Heart left ventricle (tissue), 16 donors: ENCODE measurements at places on chromosomes 4 and X. TPM values are rescaled to one million over a fixed set of nuclear protein-coding genes. Genes with fewer than 3 reads are reported as not detected.

DNA sequence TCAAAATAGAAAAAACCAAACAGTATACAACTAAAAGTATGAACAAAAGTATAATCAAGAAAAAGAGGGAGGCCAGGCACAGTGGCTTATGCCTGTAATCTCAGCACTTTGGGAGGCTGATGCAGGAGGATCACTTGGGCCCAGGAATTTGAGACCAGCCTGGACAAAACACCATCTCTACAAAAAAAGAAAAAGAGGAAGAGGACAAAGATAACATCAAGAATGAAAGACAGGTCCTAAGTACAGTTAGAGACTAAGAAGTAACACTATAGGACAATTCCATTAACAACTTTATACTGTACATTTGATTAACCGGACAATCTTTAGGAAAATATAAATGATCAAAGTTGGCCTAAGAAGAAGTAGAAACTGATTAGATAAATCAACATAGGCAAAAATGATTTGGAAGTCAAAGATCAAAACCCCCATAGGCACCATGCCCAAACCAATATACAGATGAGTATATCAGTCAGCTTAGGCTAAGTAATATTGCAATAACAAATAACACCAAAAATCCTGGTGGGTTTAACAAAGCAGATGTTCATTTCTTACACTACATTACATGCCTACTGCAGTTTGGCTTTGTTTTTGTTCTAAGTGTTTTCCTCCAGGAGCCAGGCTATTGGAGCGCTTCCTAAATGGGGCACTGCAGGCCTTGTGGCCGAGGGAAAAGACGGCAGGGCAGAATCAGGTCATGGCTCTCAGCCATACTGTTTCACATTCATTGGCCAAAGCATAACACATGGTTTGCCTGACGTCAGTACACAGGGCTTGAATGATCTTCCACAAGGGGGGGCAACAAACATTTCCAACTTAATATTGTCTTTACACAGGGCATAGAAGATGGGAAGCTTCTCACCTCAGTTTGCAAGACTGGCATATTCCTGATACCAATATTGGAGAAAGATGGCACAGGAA lies 42.2 kb upstream of the HGFAC start:
- peak; percentile 62 for DNase-seq

GRCh38 chr4:146051223-146051622 lies 112.6 kb upstream of the ZNF827 start:
- no peak for DNase-seq

GRCh38 chrX:51802917-51803688 lies 59.9 kb downstream of the GSPT2 start:
- peak; percentile 56 for DNase-seq

- no peak for DNase-seq
Observed at GRCh38 chr4:155569960-155570515, 96.6 kb upstream of the GUCY1A1 start.

- no peak for DNase-seq
Observed at GRCh38 chr4:134691915-134692314, 490.3 kb upstream of the PABPC4L start.

- DNase-seq: no peak
Observed at GRCh38 chrX:78839711-78840110, 92.2 kb downstream of the LPAR4 start.

GRCh38 chr4:146059865-146060264 lies 115.7 kb upstream of the LSM6 start:
- peak; percentile 24 for DNase-seq

DNA sequence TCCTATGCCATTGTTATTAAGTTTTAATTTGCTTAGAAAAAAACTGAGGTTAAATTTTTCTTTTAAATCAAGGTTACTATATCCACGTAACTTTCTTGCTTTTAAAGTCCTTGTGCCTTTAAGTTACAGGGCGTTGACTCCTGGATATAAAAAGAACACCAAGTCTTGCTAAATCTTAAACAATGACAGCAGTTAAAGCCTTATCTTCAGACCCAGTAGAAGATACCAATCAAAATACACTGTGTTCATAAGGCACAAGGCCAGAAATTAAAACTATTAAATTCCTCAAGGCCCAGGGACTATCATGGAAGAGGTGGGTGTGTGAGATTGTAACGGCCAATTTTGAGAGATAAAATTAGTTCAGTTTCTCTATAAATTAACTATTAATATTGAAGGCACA lies 60.4 kb downstream of the PAGE2 start:
- no peak for DNase-seq

DNA sequence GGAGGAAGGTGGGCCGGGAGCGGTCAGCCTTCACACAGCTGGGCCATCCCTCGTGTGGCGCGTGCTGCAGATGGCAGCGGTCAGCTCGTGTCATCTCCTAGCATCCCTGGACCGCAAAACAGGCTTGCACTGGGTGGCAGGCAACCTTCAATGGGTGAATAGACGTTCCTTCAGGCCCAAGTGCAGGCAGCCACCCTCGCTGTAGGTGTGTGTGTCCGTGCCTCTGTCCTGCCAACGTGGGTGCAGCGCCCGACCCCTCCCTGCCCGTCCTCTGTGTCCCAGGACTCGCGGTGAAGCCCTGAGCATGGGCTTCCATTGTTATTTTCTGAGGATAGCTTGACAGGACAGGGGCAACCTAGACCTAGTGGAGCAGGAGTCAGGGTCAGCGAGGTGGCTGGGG lies 79.8 kb upstream of the STOX2 start:
- no peak for DNase-seq

- peak; percentile 30 for DNase-seq
Observed at GRCh38 chr4:120718979-120719566, 203.5 kb downstream of the PRDM5 start.

DNA sequence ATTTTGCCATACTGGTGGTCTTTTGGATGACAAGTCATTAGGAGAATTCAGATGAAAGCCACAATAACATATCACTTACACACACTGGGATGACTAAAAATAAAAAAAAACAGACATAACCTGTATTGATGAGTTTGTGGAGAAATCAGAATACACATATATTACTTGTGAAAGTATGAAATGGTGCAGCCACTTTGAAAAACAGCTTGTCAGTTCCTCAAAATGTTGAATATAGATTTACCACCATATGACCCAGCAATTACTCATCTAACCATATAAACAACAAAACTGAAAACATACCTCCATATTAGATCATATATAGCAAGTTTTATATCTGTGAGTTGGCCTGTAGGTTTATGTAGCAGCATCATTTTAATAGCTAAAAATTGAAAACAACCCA lies 608.7 kb downstream of the TLL1 start:
- no peak for DNase-seq

- no peak for DNase-seq
Observed at GRCh38 chr4:81914623-81915022, 442.9 kb upstream of the RASGEF1B start.

GRCh38 chrX:28910487-28910886 lies 323.2 kb downstream of the IL1RAPL1 start:
- DNase-seq: no peak

DNA sequence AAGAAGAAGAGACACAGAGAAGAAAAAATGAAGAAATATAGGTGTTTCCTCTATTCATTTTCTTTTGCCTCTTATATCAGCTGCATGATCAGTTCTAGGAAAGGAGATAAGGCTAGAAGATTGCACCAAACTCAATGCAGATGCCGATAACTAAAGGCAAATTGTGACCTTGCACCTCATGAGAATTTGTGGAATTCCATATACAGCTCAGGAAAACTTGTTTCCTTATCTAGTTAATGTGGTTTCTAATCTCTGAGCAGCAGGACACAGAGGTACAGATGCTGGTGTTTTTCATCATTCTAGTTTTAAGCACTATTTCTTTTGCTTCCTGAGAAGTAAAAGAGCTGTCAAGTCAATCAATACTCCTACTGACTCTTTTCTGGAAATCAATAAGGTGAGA lies 104.6 kb upstream of the NWD2 start:
- DNase-seq: no peak

GRCh38 chrX:112941209-112941837 lies 100.7 kb upstream of the AMOT start:
- DNase-seq: no peak

DNA sequence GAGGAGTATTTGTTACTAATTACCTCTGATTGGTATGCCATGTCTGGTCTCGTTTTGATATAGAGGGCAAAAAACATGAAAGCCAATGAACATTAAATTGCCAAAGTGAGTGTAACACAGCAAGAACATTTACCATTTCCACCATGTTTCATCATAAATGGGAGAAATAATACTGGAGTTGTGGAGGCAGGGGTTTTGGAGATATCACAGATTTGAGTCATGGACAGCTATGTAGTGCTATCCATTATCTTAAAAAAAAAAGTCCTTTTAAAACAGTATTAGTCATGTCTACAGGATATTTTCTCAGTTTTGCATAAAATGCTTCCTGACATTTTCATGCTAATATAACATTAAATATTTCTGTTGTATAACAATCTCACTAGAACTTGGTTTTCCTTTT lies 301.2 kb downstream of the IL1RAPL1 start:
- no peak for DNase-seq

DNA sequence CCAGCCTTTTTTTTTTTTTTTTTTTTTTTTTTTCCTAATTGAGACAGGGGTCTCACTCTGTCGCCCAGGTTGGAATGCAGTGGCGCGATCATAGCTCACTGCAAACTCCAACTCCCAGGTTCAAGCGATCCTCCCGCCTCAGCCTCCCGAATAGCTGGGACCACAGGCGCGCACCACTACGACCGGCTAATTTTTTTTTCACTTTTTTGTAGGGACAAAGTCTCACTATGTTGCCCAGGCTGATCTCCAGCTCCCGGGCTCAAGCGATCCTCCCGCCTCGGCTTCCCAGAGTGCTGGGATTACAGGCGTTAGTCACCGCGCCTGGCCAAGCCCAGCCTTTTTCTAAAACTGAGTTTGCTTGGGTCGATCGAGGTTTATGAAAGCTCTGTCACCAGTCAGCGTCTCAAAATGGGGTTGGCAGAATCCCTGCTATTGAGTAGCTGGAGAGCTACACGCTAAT lies 1.3 kb upstream of the OTUD5 start:
- peak; percentile 50 for DNase-seq

DNA sequence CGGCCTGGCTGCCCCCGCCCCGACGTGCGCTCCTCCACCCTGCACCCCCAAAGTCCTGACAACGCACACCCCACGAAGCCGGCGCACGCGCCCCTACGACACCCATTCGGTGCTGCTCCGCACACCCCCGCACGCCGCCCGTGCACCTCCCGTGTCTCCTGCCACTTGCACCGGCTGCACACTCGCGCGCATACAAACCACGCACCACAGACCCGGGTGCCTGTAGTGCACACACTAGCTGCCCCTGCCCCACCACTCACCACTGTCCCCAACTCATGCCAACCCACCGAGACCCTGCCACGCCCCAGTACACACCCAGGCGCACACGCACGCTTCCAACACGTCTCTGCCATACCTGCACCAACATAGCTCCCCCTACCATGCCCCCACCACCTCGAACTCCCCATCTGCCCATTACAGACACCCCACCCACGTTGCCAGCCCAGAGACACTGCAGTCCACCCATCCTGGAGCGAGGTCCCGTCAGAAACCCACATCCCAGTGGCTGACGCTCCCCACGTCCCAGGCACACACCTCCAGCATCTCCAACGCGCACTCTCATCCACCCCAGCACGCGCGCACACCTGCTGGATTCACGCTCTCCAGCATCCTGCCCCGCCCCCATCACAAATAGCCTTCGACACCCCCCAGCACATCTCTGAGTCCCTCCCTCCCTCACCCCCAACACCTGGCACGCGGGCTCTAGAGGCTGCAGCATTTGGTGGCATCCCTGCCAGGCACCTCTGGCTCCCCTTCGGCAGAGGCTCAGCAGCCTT lies 4.2 kb upstream of the DUSP9 start:
- no peak for DNase-seq

- DNase-seq: no peak
Observed at GRCh38 chr4:15469402-15470127, at the start of gene CC2D2A. Gene CC2D2A, plus strand, starts transcription at chr4:15469882. Its CDS starts 6,051 bp downstream, at chr4:15475933.

DNA sequence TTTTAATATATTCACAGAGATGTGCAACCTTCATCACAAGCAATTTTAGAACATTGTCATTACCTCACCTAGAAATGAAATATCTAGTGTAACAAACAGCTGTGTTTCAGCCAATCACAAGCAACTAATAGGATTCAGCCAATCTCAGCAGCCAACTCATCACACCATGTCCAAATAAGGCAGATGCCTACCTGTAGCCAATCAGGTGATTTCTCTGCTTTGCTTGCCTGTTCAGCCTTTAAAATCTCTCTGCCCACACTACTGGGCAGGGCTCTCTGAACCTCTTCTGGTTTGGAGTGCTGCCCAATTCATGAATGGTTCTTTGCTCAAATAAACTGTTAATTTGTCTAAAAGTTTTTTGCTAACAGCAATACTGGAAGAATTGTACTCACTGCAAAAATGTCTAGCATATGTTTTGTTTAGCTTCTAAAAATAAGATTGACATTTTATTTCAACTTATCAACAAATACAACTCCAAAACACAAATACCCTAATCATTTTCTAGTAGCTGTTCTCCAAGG lies 52.4 kb upstream of the IGFBP7 start:
- DNase-seq: no peak

- DNase-seq: no peak
Observed at GRCh38 chrX:129646566-129647417, 8.0 kb downstream of the APLN start.

- no peak for DNase-seq
Observed at GRCh38 chr4:23720556-23720955, 169.3 kb downstream of the PPARGC1A start.

CFAP299 gene
- total RNA-seq: 0.25 TPM

ADGRG4 gene
- not detected for total RNA-seq

GYPA gene
- total RNA-seq: not detected

IGFBP7 gene
- total RNA-seq: 494 TPM

BTK gene
- 1.6 TPM for total RNA-seq

CT55 gene
- not detected for total RNA-seq

PITX2 gene
- not detected for total RNA-seq

SPACA5B gene
- not detected for total RNA-seq

TGIF2LX gene
- total RNA-seq: not detected

TRIM60 gene
- total RNA-seq: not detected

SOD3 gene
- total RNA-seq: 37.6 TPM

RPS6KA6 gene
- total RNA-seq: 0.72 TPM

HS3ST1 gene
- total RNA-seq: 2.5 TPM

FDCSP gene
- total RNA-seq: not detected

TRAPPC11 gene
- 22.0 TPM for total RNA-seq

SLC9A7 gene
- 5.8 TPM for total RNA-seq

ARHGAP36 gene
- not detected for total RNA-seq

SHISA3 gene
- 15.8 TPM for total RNA-seq
